ENCODE measurements at places on chromosomes 2 and 18.
A peak's percentile ranks its signal among the peaks of the same experiment; 100 is the strongest.

- no peak for DNase-seq
Measured at GRCh38 chr2:66915237-66915636, 480.3 kb downstream of the MEIS1 start.

DNA sequence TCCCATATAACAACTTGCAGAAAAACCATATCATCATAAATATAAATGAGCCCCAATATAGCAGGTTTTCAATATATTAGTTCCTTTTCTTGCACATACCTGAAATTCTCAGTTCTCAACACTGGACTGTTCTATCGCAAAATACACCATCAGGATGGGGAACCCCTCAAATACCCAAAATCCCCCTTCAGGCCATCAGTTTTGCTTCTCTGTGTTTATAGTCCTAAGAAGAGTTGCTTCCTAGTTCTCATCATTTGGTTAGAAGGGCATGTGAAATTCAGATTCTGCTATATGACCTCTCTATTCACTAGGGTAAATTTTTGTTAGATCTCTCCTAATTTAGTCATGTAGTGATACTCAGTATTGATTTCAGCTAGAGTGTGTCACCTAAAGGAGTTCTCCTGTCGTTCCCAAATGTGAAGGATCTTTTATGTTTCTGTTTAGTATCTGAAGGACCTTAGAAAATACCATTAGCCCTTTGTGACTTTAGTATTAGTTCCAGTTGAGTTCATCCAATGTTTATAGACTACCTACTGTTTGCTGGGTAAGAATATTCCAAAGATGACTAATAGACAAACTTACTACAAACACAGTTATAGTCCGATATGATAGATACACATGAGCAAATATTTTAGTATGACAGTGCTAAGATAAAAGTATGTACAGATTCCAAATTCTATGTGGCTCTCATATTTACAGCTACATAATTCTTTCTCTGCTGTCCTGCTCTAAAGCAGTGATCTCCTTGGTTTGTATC is 115.8 kb downstream of the TTC27 start:
- no peak for DNase-seq

DNA sequence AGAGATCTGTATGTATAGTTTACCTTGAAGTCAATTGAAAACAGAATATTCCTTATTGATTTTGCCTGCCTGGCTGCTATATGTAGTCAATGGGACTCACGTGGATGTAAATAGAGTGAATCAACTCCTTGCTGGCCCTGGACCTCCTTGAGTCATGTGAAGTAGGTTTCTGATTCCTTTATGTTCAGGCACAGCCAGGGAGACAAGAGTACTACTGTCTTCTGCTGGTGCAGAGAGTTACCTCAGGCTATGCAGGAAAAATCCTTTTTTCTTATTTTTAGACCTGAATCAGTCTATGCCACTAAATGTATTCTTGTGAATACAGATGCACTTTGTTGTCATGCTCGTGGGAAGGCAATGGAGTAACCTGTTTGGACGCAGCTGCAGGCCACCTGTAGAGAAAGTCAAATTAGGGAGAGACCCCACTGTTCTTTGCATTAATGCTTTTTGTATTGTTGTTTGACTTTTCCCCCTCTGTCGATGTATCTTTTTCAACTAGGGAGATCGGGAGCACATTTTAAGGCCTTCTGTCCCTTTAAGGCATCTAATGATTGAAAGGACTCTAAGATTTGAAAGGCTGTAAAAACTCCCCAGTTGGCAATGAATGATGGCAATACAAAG is 473.9 kb downstream of the ARHGAP15 start:
- no peak for DNase-seq

GRCh38 chr2:142586693-142587580 is 290.5 kb upstream of the KYNU start:
- no peak for DNase-seq

- DNase-seq, result peak; percentile 26
Measured at GRCh38 chr2:111071600-111072171, 49.0 kb upstream of the BCL2L11 start.
